Activated CD4-positive, alpha-beta T cell treated with anti-CD3 and anti-CD28 coated beads, Interleukin-2, amount 10 ng/mL, durations not matched to agents 7 days and 5 days (primary cell): ENCODE measurements at places on chromosomes 2 and 18.

GRCh38 chr2:64192664-64193105 is 48.5 kb upstream of the PELI1 start:
- H3K27ac ChIP-seq = no peak overlapping the region
- H3K27me3 ChIP-seq = peaks cover 2% of the 10 kb centered on the region
- H3K4me1 ChIP-seq = peaks cover 13% of the 10 kb centered on the region
- no peak overlapping the region for H3K4me3 ChIP-seq

GRCh38 chr2:109222422-109222821 is 93.4 kb downstream of the SH3RF3 start:
- no peak overlapping the region for H3K27ac ChIP-seq
- H3K36me3 ChIP-seq = no peaks in the 10 kb centered on the region
- peaks cover 20% of the 10 kb centered on the region for H3K4me1 ChIP-seq
- H3K4me3 ChIP-seq = no peak overlapping the region

DNA sequence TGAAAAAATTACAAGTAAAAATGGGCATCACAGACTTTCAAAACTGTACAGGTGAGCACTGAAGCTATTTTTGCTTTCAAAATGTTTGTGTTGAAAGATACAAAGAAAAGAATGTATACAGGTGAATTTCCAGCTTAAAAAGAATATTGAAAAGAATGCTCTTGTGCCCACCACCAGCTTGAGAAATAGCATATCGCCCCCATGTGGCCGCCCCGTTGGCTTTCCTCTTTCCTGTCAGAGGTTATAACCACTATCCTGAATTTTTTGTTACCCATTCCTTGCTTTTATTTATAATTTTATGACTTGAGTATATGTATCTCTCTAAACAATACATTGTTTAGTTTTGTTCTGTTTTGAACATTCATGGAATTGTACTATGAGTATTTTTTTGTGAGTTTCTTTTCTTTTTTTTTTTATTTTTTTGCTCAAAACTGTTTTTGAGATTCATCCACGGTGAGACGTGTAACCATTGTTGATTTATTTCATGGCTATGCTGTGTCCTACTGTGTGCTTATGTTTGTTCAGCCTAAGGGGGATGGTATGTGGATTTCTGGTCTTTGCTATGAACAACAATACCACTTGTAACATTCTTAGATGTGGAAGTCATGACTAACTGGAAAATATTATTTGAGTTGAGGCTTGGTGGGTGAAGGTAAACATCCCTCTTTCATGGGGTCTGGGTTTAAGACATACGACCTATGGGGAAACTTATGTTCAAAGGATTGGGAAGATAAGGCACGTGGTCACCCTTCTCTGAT is 11.6 kb downstream of the TRPM8 start:
- no peak overlapping the region for H3K4me3 ChIP-seq
- no peaks in the 10 kb centered on the region for H3K36me3 ChIP-seq
- no peak overlapping the region for H3K27ac ChIP-seq

DNA sequence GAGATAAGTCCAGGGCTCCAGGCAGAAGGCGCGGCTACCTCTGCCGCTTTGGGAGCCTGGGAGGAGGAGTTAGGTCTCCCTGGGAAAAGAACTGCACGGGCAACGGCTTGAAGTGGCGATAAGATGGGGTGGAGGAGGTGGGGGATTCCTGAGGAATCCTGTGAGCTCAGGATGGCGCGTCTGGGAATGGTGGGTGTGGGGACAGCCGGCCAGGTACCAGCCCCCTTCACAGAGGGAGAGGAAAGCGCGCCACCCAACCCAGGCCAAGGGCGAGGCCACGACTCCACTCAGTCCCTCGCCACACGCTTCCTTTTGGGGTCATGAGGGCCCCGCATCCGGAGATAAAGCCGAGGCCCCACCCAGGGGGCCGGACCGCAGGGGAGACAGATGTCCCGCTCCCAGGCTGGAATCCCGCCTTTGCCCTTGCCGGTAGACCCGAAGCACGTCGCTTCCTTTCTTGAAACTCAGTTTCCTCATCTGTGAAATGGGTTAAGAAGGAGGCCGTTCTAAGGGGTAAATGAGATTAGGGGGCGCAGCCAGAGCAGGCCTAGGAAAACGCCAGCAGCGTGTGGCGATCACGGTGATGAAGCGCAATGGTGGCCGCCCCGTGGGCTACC is 1.7 kb upstream of the CTDSP1 start:
- peak overlapping the region; percentile 97 for H3K27ac ChIP-seq
- H3K27me3 ChIP-seq = no peaks in the 10 kb centered on the region
- H3K4me3 ChIP-seq = peak overlapping the region; percentile 83
- H3K4me1 ChIP-seq = peaks cover 46% of the 10 kb centered on the region
- peaks cover 23% of the 10 kb centered on the region for H3K36me3 ChIP-seq

- no peak overlapping the region for H3K27ac ChIP-seq
- no peak overlapping the region for H3K4me3 ChIP-seq
- no peaks in the 10 kb centered on the region for H3K36me3 ChIP-seq
- no peaks in the 10 kb centered on the region for H3K27me3 ChIP-seq
- no peak for DNase-seq
These were observed 60.5 kb downstream of the RIT2 start for GRCh38 chr18:43054815-43055519.

- no peak overlapping the region for H3K27ac ChIP-seq
- H3K4me1 ChIP-seq = peaks cover 56% of the 10 kb centered on the region
- H3K36me3 ChIP-seq = peaks cover 5% of the 10 kb centered on the region
- H3K27me3 ChIP-seq = no peaks in the 10 kb centered on the region
- no peak overlapping the region for H3K4me3 ChIP-seq
These were observed 72.4 kb downstream of the ODC1 start for GRCh38 chr2:10375570-10376281.

GRCh38 chr2:72956936-72957335 is 39.6 kb downstream of the EMX1 start:
- H3K27ac ChIP-seq = no peak overlapping the region
- H3K27me3 ChIP-seq = no peaks in the 10 kb centered on the region
- no peak overlapping the region for H3K4me3 ChIP-seq
- DNase-seq = no peak
- peaks cover 47% of the 10 kb centered on the region for H3K4me1 ChIP-seq

DNA sequence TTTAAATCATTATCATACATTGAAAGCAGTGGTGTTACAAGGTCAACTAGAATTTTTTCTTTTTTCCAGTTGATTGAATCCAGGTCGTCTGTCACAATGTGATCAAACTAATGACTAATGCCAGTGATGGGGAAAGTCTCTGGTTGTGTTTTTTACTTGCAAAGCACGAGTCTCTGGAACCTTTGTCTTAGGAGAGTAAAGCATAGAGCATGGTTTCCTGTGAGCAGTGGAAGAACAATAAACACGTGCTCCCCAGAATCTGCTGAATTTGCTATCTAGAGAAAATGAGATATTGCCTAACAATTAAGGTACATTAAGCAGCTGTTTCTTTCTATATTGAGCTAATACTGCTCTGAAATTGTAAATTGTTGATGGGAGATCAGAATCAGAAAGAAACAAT is 1332.4 kb upstream of the TMEFF2 start:
- no peak overlapping the region for H3K27ac ChIP-seq
- DNase-seq = no peak
- no peaks in the 10 kb centered on the region for H3K27me3 ChIP-seq
- no peaks in the 10 kb centered on the region for H3K4me1 ChIP-seq

GRCh38 chr18:57664568-57665165 is 43.0 kb upstream of the NARS1 start:
- H3K27ac ChIP-seq = no peak overlapping the region
- H3K4me3 ChIP-seq = no peak overlapping the region
- no peaks in the 10 kb centered on the region for H3K27me3 ChIP-seq
- no peak for DNase-seq
- no peaks in the 10 kb centered on the region for H3K36me3 ChIP-seq
- H3K4me1 ChIP-seq = peaks cover 4% of the 10 kb centered on the region

- no peak overlapping the region for H3K4me3 ChIP-seq
- no peak for DNase-seq
- H3K4me1 ChIP-seq = no peaks in the 10 kb centered on the region
- no peak overlapping the region for H3K27ac ChIP-seq
- no peaks in the 10 kb centered on the region for H3K27me3 ChIP-seq
- peaks cover 2% of the 10 kb centered on the region for H3K36me3 ChIP-seq
These were observed 90.1 kb downstream of the NFATC1 start for GRCh38 chr18:79485788-79486355.

- H3K36me3 ChIP-seq = peaks cover 10% of the 10 kb centered on the region
- no peak overlapping the region for H3K4me3 ChIP-seq
- H3K27me3 ChIP-seq = peaks cover 2% of the 10 kb centered on the region
- H3K27ac ChIP-seq = no peak overlapping the region
- H3K4me1 ChIP-seq = peaks cover 10% of the 10 kb centered on the region
These were observed 12.9 kb upstream of the NFATC1 start for GRCh38 chr18:79382681-79383387.

- H3K36me3 ChIP-seq = peaks cover 7% of the 10 kb centered on the region
- no peaks in the 10 kb centered on the region for H3K27me3 ChIP-seq
- no peak for DNase-seq
These were observed 1.3 kb downstream of the ATL2 start for GRCh38 chr2:38375696-38376345.

DNA sequence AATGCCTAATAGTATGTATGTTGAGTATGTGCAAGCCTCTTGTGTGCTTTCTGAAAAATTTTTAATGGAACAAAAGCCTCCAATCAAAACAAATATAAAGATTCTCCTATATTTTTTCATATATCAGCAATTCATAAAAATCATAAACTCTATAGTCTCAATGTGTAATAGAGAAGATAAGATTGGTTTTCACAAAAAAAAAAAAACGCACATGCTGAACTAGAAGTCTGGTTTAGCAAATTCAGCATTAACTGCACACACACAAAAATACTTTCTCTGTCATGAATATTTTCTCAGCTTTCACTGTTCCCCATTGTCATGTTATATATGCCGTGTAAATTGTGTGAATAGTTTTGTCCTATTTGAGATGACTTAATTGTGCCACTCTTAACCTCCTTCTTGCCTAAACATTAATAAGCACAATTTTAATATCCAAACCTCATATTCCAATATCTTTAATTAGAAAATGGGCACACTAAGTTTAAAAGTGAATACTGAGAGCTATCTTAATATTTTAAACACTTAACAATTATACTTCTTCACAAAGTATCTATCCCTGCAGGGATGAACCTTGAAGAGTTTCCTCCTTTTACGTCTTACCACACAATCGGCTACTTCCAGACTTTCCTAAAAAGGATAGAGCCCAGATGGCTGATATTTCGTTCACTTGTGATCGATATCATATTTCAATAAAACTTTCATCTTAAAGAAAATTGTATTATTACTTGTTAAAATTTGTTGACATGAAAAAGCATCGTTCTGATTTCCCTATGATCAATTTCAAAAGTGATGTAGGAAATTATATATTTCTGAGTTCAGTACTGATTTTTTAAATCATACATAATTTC is 242.7 kb downstream of the TCF4 start:
- peaks cover 2% of the 10 kb centered on the region for H3K27me3 ChIP-seq
- H3K27ac ChIP-seq = no peak overlapping the region
- no peaks in the 10 kb centered on the region for H3K4me1 ChIP-seq
- no peaks in the 10 kb centered on the region for H3K36me3 ChIP-seq
- no peak for DNase-seq

- DNase-seq = no peak
- peaks cover 4% of the 10 kb centered on the region for H3K4me1 ChIP-seq
These were observed 250.2 kb downstream of the LPIN1 start for GRCh38 chr2:11996618-11997017.
